ENCODE measurements at places on chromosomes 5 and 9.

DNA sequence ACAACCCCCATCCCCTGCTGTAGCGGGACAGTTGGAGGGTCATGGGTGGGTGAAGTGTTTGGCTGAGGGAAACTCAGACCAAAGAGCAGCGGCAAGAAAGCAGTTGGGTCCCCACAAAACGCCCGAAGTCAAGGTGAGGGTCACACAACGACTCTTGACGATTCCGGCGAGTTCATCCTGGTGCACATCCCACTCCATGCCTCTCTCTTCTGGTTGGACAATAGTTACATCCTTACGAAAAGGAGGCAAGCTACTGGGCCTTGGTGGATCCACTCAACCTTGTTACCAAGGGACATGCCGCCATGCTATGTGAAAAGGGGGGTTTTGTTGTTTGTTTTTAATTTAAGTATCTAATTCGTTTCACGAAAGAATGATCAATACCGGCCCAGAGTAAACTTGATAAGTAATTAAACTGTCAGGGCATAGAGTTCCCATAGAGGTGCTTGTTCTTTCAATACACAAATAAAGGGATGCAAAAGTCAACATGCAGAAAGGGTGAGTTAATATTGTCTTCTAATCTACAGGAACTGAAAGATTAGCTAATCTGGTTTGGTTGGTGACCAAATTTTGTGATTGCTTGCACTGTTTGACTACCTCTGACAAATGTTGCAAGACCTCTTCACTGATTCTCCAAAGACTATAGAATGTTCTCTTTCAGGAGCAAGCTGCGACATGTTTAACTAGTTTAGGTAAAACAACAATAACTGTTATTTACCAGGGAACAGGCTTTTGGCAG, 732 bp upstream of the SMIM15 start:
- no peak for DNase-seq

DNA sequence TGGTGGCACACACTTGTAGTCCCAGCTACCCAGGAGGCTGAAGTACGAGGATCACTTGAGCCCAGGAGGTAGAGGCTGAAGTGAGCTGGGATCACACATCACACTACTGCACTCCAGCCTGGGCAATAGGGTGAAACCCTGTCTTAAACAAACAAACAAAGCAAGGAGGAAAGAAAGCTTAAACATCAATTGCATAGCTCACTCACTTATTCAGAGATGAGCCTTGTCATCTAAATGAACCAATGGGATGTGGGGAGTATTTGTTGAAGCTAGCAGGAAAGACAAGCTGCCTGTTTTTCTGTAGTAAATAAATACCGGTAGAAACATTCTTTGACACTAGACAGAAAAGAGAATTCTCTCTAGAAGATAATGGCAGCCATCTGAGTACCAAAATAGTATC, 161.0 kb upstream of the SLC12A2 start:
- DNase-seq = no peak

GRCh38 chr9:34802916-34803315, 93.0 kb upstream of the CCL21 start:
- DNase-seq = no peak

DNA sequence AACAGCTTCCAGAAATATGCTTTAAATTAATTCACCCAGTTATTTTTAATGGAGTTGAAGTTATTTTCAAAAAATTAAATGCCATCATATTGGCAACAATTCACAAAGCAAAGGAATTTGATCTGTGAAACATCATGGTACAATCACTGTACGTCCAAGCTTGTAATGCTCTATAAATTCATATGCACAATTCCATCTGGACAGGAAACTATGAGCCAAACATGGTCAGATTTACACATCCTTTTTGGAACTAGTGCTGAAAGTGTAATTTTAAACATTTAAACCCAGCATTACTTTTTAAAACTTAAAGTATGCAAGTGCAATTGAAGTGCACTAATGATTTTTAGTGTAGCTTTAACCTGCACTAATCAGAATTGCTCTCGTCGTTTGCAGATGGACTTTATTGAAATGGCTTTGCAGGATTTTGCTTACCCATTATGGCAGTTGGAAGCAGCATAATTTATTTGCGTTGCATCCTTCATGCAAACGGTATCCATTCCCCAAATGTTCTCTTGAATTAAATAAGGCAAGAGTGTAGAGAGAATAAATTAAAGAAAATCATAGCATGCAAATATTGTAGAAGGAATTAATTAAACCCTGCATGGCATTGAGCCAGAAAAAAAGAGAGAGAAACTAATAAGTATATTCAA, 21.0 kb upstream of the OR13F1 start:
- no peak for DNase-seq

- DNase-seq = peak; percentile 89
Measured at GRCh38 chr9:91162784-91163443, 198.8 kb downstream of the AUH start.

DNA sequence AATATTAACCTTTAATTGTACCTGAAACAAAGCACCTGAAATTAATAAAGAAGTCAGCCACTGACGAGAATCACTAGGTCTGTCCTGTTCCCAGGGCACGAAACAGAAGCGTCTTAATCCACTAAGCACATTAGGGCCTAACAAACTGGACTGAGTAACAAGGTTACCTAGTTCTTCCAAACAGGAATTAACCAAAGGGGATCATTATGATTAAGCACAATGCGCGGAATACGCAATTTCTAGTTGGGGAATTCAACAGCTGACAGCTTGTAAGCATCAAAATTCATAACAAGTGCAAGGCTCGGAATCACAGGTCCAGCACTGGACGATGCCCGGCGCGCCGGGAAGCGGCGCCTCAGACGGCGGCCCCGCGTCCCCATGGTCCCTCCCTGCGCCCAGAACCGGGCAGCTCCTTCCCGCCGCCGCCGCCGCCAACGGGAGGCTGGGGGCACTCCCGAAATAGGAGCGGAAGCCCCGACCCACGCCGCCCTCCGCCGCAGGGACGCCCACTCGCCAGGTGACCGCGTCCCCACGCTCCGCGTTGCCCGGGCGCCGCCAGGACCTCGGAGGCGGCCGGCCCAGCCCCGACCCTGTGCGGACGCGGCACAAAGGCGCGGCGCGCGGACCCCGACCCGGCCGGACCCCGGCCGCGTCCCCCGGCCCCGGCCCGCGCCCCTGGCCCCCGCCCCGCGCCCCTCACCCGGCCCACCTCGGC, 898 bp downstream of the CAMSAP1 start:
- DNase-seq = peak; percentile 52

GRCh38 chr5:125365747-125366146, 619.3 kb upstream of the ZNF608 start:
- no peak for DNase-seq

- DNase-seq = no peak
Measured at GRCh38 chr9:92648474-92648971, 21.4 kb downstream of the IPPK start.

GRCh38 chr5:54829102-54829501, 156.3 kb downstream of the ESM1 start:
- no peak for DNase-seq

- peak; percentile 90 for DNase-seq
Measured at GRCh38 chr5:177194268-177194667, 60.7 kb downstream of the NSD1 start.

- no peak for DNase-seq
Measured at GRCh38 chr5:2011481-2012411, 129.0 kb upstream of the IRX4 start.

DNA sequence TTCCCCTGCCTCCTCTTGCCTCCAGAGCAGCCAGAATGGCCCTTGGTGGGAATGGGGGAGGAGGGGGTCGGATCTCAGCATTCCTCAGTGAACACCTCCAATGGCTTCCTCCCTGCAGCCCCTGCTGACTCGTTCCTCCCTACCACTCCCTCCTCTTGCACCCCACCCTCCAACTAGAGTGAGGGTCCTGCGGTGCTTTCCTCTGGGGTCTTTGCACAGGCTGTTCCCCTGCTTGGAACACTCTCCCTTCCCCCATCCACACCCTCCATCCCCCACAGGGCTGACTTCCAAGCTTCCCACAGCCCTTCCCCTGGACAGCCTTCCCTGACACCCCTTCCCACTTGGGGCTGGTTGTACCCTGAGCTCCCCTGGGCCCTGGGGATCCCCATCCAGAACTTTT, 70.4 kb upstream of the NEK6 start:
- no peak for DNase-seq

DNA sequence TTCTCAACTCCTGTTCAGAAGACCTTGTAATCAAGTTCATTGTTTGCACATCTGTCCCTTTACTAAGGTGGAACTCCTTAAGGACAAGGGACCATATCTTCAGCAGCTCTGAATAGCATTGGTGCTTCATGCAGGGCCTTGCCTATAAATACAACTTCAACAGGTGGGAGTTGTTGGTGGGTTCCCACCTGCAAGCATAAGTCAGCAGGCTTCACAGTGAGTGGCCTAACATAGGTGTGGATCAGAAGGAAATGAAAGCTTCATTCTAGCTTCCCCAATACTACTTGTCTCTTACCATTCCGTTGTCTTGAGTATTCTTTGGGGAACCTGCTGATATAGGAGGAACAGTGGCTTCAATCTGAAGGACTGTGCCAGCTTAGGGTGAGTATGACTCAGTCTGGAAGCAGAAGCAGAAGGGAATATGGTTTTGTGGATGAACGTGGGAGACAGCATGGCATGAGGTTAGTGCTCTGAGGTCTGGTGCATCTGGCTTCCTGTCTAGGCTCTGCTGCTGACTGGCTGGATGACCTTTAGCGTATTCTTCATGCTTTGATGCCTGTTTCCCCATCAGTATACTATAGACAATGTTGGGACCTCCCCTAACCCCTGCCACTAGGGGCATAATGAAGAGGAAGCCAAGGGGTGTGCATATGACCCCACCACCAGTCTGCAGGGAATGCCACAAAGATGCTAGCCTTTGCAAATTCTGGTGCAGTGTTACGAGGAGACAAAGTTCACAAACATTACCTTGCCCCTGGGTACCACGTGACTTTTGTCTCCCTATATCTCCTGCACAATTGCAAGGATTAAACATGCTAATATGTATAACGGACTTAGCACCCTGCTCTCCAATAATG, 192.3 kb downstream of the PALM2AKAP2 start:
- peak; percentile 41 for DNase-seq

GRCh38 chr9:82201196-82201595, 212.6 kb downstream of the SPATA31D1 start:
- DNase-seq = no peak

DNA sequence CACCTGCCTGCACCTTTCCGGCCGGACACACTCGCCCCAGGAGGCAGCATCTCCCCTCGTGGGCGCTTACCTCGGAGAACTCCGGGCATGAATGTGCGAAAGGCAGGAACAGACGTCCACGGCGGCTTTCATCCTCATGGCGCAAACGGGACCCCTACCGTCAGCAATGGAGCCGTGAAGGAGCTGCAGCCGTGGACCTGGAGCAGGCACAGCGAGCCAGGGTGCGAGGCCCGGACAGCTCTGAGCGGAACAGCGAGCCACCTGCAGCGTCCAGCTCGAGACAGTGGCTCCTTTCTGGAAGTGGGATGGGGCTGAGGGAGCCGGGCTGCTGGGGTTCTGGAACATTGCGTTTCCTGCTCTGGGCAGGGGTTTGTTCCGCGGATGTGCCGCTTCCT, 7.8 kb upstream of the SLC6A19 start:
- DNase-seq = no peak
